GM23248 (cell line): ENCODE measurements at places on chromosomes 5 and 9. TPM values are rescaled to one million over a fixed set of nuclear protein-coding genes. Genes with fewer than 3 reads are reported as not detected.

DNA sequence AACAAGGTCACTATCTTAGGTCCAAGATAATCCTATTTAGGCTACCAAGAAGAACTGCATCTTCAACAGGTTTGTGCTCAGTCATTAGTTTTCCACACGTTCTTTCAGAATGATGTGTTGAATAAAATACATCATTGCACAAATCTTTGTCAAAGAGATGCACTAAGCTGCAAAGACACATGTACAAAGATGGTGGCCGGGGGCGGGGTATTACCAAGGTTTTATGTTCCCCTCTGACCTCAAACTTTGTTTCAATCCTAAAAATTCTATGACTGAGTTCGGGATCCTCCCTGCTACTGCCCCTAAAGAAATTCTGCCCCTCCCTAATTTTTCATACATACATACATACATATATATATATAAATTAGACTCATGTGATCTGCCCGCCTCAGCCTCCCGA lies 14.2 kb downstream of the HSPA9 start:
- no peak for DNase-seq

DNA sequence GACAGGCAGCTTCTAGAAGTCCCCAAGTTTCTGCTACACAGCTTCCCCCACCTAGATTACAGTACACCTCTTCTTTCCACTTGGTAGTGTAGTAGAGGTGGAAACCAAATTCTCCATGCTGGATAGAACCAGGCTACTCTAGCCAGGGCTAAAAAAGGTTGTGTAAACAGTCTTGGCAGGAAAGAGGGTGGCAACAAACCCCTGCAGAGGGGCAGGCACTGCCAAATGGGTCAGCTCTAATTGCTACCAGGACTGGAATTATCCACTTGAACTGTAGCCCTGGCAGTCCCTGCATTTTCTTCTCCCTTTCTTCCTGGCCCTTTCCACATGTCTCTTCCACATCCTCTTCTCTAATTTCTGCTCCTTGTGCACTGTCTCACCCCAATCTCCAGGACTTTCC lies 24.8 kb downstream of the RANBP3L start:
- DNase-seq: no peak

GRCh38 chr5:103562453-103563157 lies at the start of gene NUDT12:
Gene NUDT12 (minus strand): TSS chr5:103562789. CDS start chr5:103560248, 2,541 bp downstream.
- peak; percentile 85 for DNase-seq

GRCh38 chr5:143880178-143880577 lies 68.2 kb downstream of the HMHB1 start:
- DNase-seq: no peak

DNA sequence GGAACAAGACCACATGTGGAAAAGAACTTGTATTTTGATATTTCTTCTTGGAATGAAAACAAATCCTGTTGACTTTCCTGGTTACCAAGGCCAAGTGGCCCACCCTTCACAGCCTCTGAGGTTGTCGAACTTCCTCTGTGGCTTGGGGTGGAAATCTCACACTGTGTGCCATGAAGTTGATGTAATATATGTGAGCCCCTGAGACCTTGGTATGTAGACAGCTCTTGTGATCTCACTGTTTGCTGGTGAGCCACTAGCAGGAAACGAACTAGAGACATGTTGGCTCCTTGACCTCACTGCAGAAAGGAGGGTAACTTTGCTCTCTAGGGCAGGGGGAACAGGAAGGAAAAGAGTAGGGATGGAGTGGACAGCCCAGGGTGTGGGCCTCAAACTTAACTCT lies 159.4 kb downstream of the ARHGAP26 start:
- no peak for DNase-seq

DNA sequence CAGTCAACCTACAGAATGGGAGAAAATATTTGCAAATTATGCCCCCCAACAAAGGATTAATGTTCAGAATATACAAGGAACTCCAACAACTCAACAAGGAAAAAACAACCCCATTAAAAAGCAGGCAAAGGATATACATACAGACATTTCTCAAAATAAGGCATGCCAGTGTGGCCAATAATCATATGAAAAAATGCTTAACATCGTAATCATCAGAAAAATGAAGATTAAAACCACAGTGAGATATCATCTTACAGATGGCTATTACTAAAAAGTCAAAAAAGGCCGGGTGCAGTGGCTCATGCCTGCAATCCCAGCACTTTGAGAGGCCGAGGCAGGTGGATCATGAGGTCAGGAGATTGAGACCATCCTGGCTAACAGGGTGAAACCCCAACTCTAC lies 103.2 kb downstream of the KLHL3 start:
- no peak for DNase-seq

DNA sequence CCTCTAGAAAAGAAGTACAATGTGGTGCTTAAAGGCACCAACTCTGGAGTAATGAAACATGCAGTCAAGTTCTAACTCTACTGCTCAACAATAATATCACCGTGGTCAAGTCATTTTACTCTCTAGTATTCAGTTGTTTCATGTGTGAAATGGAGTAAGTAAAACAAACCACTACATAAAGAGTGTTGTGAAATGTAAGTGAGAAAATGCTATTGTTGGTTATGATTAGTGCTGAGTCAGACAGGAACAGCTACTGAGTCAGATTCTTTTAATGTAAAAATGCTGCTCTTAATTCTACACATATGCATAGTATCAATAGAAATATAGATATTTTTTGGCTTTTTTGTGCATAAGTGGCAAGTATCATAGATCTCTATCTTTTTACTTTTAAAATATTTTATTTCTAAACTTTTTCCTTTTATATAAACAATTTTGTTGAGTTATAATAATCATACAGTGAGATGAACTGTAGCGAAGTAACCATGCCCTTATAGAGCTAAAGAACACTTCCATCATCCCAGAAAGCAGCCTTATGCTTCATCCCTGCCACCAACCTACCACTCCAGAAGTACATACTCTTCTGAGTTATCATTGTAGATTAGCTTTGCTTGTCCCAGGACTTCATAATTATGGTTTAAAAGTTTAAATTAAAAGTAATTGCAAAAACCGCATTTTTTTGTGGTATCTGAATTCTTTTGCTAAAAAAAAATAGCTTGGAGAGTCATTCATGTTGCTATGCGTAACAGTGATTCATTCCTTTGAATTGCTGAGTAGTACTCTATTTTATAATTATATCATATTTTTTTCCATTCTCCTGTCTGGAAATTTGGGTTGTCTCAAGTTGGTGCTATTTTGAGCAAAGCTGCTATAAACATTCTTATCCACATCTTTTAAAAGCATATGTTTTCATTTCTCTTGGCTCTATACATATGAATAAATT lies 548.2 kb upstream of the CLINT1 start:
- DNase-seq: peak; percentile 89

- DNase-seq: peak; percentile 41
Measured at GRCh38 chr5:38456657-38457399, 99.6 kb downstream of the LIFR start.

GRCh38 chr9:31304576-31304975 lies 1079.9 kb upstream of the ACO1 start:
- DNase-seq: peak; percentile 72

GRCh38 chr9:297104-297972 lies 82.7 kb downstream of the DOCK8 start:
- peak; percentile 24 for DNase-seq

DNA sequence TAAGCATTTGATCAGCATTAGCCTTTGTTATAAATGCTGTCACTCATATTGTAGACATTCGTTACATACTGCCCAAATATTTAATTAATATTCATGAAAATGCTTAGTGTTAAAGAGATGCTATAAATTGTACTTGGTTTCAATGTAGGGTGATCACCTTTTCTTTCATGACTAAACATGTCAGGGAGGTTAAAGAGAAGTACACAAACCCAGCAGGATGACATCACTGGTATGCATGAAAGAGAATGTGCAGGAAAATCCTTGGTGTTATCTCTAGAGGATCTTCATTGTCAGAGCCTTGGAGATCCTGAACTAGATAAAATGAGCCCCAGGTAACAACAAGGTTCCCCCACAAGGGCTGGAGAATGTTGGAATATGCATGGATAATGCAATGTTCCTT lies 33.0 kb upstream of the SV2C start:
- no peak for DNase-seq

GRCh38 chr5:66843065-66843464 lies 246.9 kb downstream of the MAST4 start:
- DNase-seq: no peak

GRCh38 chr5:68352166-68352565 lies 136.6 kb downstream of the PIK3R1 start:
- DNase-seq: no peak

- DNase-seq: no peak
Measured at GRCh38 chr9:22175972-22176545, 167.0 kb upstream of the CDKN2B start.

GRCh38 chr5:173451031-173451430 lies 122.8 kb upstream of the STC2 start:
- DNase-seq: peak; percentile 30

DNA sequence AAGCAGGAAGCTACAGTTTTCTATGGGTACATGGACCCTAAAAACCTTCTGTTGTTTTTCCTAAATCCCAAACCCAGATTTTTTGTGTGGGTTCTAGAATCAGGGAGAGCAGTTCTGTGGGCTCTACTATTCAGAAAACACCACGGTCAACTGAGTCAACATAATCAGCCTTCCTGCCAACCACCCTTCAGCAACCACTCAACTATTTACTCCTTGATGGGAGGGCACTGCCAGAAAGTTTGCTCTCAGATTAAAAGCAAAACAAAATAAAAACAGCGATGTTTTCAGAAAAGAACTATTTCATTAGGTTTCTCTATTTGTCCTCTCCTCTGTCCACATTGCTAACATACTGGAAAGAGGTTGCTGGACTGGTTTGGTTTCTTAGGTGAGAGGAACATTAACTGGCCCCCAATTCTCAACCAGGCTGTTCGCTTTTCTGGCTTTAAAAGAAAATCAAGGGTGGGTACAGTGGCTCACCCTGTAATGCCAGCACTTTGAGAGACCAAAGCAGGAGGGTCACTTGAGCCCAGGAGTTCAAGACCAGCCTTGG lies 72.3 kb downstream of the GCNT1 start:
- DNase-seq: no peak

- no peak for DNase-seq
Measured at GRCh38 chr5:179905161-179905560, 2.5 kb downstream of the TBC1D9B start.

DNA sequence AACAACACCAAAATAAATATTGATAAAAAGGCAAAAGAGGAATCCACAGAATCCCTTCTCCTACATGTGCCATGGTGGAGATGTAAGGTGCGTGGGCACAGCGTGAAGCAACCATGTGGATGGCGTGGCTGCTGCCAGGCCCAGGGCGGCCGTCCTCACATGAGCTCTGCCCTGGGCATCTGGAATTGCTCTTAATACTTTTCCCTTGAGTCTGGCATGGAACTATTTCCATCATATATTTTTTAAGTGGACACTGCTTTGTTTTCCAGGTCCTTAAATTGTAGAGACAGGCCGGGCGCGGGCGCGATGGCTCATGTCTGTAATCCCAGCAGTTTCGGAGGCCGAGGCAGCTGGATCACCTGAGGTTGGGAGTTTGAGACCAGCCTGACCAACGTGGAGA lies 349.3 kb downstream of the IRX1 start:
- DNase-seq: no peak

GRCh38 chr5:132725745-132726144 lies 11.6 kb downstream of the KIF3A start:
- DNase-seq: no peak

GRCh38 chr5:175470781-175471180 lies 7.6 kb upstream of the SFXN1 start:
- DNase-seq: no peak

DNA sequence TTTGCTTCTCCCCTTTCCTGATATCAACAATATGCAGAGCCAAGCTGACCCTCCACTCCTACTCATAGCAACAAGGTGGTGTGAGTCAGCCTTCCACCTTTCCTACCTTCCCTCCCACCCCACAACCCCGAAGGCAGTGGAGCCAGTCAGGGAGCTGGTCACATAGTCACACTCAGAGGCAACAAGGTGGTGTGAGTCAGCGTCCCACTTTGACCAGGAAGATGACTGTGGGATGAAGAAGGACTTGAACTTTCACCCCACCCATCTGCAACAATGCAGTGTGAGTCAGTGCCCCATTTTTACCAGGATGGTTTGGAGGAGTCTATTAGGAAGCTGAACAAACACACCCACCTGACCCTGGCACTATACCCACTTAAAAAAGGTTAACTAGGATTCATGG lies 30.1 kb upstream of the ZNF782 start:
- DNase-seq: peak; percentile 73

DNA sequence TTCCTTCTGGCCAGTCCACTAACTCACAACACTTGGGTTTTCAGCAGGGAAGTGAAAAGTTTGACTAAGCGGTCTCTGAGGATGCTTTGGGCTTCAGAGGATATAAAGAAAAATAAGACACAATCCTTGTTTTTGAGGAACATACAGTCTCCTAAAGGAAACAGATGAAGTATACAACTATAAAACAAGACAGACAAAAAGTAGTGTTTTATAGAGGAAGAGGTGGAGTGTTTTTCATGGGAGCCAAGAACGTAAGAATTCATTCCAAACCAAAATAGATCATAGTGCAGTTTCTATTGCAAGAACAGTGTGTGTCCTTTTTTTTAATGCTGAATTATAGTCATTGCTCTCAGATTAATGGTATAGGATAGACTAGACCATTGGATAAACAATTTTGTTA lies 586.9 kb upstream of the BRINP1 start:
- DNase-seq: no peak

GRCh38 chr9:127154390-127155191 lies 32.2 kb upstream of the ANGPTL2 start:
- peak; percentile 79 for DNase-seq

GRCh38 chr9:90774682-90775081 lies 26.9 kb upstream of the SYK start:
- no peak for DNase-seq

DNA sequence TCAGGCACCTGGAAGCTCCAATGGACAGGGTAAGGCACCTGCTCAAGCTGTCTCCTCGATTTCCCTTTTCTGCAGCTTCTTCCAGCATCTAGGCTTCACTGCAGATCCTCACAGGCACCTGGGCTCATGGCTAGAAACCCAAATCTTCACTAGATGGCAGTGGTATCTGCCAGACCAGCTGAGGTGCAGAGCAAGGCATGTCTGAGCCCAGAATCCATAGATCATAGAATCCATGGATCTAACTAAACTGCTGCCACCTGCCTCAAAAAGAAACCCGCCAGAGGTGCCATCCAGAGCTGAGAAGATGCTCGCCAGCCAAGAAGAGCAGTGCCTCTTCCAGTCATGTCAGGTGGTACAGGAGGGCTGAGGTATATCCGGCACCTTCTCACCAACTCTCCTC lies 6.9 kb downstream of the SHC3 start:
- no peak for DNase-seq

GRCh38 chr5:176847148-176847547 lies 36.8 kb downstream of the UNC5A start:
- DNase-seq: no peak

ORM1 gene
- total RNA-seq: not detected in 2 replicates

BASP1 gene
- 121 and 124 TPM in 2 replicates for total RNA-seq

ZNF474 gene
- 0.43 TPM in 1 of 2 replicates, not detected in the other for total RNA-seq

OBP2B gene
- not detected in 2 replicates for total RNA-seq

MYO10 gene
- total RNA-seq: 43.2 and 49.1 TPM in 2 replicates

C5orf46 gene
- total RNA-seq: not detected in 2 replicates

LVRN gene
- total RNA-seq: 0.32 TPM in 1 of 2 replicates, not detected in the other

PDGFRB gene
- total RNA-seq: 189 and 205 TPM in 2 replicates

SNCB gene
- total RNA-seq: not detected in 2 replicates

AGXT2 gene
- total RNA-seq: not detected in 2 replicates

APBA1 gene
- 4.3 and 11.3 TPM in 2 replicates for total RNA-seq

WDR31 gene
- total RNA-seq: 0.97 and 1.0 TPM in 2 replicates

MARCHF6 gene
- total RNA-seq: 44.9 and 56.4 TPM in 2 replicates

FAT2 gene
- not detected in 2 replicates for total RNA-seq
